ENCODE measurements at places on chromosomes 1 and 21.

DNA sequence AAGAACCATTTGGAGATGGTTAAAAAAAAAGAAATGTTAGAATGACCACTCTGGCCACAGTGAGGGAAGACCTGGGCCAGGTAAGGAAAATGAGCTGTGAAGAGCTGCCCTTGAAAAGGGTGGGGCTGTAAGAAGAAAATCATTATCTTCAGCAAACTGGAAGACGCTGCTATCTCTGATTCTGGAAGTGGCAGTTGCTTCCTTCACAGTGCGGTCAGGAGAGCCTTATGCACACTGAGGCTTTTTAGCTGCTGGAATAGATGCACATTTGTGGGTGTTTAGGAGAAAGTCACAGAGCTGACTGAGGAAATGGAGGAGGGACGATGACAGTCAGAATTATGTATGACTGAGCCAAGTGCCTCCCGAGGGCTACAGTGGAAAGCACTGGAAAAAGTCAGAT, 91.6 kb downstream of the TBX19 start:
- DNase-seq = no peak

- DNase-seq = no peak
Measured at GRCh38 chr1:224770336-224770693, 154.2 kb downstream of the CNIH3 start.

DNA sequence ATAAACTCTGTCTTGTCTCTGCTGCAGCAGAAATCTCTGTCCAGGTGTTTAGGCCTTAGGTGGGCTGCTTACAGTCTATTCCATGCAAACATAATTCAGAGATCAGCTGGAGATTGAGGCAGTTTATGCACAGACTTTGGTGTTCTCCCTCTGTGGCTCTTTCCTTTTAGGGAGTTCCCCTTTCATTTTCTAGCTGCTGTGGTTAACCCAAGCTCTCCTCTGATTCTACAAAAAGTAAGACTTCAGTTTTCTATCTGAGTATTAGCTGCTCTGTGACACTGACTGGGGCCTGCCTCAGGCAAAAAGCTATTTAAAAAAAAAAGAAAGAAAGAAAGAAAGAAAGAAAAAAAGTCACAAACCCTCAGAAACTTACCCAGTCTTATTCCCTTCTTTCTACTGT, 211.1 kb downstream of the CAMTA1 start:
- no peak for DNase-seq

- peak; percentile 66 for DNase-seq
Measured at GRCh38 chr1:155015527-155016230, 13.1 kb downstream of the ZBTB7B start.

GRCh38 chr1:38274974-38275373, 228.4 kb upstream of the POU3F1 start:
- DNase-seq = peak; percentile 46

DNA sequence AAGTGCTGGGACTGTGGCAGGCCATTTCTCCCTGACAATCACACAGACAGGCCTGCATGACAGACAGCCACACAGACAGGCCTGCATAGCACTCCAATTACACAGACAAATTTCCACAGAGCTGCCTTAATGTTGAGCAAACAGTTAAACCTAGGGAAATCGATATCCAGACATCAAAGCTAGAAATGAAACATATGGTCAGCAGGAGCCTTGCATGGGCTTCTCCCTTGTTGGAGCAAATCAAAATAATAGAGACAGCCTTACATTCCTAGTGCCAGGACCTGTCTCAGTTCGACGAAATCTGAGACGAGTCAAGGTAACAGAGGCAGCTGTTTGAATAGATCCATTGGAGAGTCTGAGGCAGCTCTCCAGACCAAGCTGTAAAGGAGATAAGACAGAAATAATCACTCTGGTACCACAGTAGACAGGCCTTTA, 42.4 kb downstream of the OLFML3 start:
- no peak for DNase-seq

DNA sequence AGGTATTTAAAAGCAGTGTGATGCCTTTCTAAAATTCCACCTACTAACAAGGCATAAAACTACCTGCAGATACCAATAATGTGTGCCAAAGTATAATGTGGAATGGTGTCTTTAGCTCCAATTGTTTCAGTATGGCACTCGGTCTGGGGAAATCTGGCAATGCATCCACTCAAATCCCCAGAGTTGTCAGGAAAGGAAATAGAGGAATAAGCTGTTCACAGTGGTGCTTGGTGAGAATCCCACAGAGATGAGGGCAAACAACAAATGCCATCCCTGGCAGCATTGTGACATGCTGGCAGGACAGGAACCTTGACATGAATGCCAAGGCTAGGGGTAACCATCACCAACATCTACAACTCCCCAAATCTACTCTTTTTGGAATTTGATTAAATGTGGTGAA, 240.7 kb downstream of the BARHL2 start:
- DNase-seq = no peak

DNA sequence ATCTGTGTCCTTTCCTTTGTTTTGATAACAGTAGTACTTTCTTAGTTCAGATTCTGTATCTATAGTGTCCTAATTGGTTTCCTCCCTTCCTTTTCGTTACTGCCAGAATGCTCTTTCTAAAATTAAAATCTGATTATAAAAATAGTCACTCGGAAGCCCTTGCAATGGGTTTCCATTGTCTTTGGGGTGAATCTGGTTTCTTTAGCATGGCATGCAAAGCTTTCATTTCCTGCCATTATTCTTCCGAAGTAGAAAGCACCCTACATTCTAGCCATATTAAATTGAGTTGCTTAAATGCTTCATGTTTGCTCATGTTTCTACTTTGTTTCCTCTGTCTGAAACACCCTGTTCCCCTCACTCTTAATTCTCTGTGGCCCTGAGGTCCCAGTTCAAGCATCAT, 53.2 kb upstream of the MACF1 start:
- no peak for DNase-seq

GRCh38 chr1:9486466-9487140, 52.7 kb upstream of the SLC25A33 start:
- no peak for DNase-seq

DNA sequence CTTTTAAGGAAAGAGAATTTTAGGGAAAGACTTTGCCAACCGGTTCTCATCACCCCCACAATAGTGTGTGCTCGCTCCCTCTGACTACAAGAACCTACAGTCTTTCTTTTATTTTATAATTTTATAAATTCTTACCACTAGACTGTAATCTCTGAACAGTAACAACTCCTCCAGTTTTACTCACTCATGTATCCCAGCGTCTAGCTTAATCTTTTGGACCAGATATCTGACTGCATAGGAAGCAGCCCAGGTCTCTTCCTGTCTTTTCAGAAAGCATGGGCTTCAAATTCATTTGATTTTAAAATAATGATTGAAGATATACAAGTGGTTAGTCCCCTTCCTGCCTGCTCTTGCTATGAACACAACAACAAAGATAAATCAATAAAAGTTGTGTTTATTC, 19.0 kb upstream of the DUSP10 start:
- DNase-seq = no peak

DNA sequence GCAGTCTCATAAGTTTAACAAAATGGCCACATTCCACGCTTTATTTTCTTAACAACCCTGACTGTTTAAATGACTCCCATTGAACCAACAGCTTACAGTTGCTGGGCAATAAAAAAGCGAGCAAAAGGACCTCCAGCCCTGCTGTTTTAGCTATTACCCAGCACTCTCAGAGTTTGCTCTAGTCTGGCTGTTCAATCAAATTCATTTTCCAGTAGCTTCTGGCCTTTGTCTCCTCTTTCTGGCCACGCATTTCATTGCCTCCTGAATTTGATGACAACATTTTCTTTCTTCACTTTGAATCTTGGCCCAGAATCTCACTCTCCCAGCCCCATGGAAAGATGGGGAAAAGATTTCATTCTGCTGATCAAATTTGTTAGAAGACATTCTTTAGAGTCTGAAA, 44.1 kb upstream of the DOCK7 start:
- no peak for DNase-seq

DNA sequence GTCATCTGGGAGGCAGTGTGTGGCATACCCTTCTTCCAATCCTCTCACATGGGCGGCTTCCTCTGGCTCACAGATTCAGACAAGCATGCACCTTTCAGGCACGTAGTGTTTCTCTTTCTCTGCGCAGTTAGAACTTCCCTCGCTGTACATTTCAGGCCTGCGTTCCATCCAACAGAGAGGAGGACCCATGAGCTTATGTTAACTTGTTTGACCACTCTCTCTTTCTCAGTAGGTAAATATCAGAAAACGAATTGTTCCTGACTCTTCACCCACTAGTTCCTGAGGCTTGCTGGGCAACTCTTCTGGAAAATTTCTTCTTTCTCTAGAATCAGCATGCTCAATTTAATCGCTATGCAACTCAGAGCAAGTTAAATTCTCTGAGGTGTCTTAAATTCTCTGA, 85.5 kb downstream of the DDX20 start:
- DNase-seq = no peak

GRCh38 chr1:83705091-83705490, 293.8 kb downstream of the TTLL7 start:
- no peak for DNase-seq

DNA sequence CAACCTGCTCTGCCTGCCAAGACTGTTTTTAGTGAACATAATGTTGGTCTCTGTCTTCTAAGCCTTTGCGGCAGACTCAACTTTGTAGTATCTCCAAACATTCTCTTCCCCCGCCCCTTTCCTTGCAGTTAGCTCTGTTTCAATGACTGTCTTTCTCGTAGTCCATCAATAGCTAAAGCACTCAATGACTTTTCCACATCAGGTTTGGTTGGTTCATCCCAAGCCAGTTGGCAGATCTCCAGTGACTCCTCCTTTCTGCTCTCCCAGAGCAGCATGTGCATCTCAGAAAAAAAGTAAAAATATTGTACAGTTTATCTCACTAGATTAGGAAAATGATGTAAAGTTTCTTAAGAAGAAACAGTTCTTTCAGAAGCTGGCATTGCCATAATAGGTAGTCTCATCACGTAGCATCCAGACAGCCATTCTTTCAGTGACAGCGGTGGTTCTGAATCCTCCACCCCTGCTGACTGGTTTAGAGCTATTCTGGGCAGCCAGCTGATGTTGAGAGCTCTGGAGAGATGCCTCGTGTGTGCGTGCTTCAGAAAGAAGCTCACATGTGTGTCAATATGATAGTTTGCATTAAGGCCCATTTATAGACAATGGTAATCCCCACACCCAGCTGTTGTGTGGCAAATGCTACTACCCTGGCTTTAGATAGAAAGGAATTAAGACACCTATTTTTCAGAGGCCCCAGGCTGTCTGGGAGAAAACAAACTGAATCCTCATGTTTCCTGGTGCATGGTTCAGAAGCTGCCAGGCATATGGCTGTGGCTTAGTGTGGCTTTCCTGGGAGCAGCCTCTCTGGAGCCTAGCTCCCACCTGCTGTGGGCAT, 53.2 kb downstream of the CNN3 start:
- no peak for DNase-seq

DNA sequence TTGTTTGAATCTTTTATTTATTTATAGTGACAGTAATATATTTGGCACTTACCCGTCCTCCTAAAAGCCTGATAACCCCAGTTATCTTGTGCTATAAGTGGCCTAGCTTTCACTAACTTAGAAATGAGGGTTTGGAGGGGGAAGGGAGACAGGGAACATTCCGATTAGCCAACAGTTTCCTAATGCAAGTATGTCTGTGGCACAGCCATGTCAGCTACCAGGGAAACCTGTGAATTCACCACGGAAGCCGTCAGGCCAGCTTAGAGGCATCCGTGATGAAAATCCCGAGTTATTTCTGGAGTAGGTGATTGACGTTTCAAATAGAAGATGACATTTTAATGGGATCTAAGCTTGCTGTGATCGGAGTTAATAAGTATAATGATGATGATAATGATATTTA, 39.4 kb upstream of the BCL10 start:
- no peak for DNase-seq

DNA sequence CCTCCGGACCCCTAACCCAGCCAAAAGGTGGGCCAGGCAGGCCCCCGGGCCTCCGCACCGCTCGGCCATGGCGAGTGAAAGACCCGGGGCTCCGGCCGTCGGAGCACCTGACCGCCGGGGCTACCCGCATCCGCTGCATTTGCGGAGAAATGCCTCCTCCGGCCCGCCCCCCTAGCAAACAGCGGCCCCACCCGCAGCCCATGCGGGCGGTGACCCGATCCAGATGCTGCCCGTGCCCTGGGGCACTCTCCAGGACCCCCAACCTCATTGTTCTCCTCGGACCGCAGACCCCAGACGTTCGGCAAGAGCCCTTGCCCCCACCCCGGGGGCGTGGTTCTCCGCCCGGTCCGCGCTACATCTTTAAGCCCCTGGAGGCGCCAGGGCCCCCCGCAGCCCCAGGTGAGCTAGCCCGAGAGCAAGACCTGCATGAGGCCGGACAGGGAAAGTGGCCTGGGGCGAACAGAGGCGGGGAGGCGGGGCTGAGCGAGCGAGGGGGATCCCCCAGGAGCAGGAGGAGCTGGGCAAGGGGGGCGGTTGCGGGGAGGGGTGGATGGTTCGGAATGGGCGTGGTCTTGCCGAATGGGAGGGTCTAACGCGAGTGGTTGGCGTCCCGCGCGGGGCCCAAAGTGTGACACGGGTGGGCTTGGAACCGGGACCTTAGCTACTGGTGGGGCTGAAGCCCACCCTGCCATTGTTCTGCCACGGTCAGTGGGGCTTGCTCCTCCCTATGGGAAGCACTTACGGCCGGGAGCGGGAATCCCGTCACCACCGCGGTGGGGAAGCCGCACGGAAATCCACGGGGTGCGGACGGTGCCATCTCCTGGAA, 6.3 kb upstream of the CRYBG2 start:
- peak; percentile 63 for DNase-seq

DNA sequence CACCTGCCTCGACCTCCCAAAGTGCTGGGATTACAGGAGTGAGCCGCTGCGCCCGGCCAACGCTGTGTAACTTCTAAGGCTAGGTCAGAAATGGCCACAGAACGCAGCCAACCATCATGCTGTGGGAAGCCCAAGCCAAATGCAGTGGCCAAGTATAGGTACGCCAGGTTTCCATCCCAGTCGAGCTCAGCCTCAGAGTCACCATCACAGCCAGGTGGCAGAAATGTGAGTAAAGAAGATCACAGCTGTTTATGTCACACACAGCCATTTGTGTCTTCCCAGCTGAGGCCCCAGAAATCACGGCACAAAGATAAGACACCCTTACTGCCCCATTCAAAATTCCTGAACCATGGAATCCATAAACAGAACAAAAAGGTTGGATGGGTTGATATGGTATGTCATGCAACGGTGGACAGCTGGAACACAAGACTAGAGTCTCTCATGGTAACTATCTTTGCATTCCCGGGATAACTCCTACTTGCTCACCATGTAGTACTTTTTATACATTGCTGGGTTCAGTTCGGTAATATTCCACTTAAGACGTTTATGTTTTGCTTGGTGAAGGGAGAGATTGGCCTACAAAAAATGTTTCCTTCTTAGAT, 84.3 kb downstream of the SLC45A1 start:
- no peak for DNase-seq

GRCh38 chr1:161885003-161885402, 118.9 kb downstream of the ATF6 start:
- DNase-seq = no peak

DNA sequence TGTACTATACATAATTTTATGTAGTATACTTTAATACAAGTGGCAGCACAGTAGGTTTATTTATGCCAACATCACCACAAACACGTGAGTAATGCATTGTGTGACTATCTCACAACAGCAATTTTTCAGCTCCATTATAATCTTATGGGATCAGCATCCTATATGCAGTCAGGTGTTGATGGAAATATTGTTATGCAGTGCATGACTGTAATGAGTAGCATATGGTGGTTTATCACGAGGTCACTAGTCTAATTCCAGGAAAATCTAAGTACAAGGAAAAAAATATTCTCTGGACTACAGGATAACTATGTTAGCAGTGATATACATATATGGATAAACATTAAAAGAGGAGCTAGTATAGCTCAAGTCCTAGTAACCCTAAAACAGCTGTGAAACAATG, 69.0 kb downstream of the ATP1B1 start:
- DNase-seq = no peak
